ENCODE measurements at places on chromosomes 4 and X.

GRCh38 chr4:101018836-101019235 is 328.5 kb downstream of the PPP3CA start:
- DNase-seq = no peak

DNA sequence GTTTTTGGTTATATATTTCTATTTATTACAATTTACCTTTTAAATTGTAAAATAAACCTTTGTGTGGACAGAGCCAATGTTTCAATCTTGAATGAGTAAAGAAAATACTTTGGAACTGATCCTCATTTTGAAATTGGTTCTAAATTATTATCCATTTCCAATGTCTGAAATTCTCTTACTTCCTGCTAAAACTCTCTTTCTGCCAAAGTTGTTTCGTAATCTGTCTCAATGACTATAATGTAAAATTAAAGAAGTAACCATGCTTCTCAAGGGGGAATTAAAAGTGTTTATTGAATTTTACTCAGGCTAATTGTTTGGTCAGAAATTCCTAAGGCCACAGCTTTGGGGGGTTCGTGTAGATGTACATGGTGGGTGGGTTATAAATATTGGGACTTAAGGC is 34.8 kb downstream of the YIPF6 start:
- DNase-seq = no peak

DNA sequence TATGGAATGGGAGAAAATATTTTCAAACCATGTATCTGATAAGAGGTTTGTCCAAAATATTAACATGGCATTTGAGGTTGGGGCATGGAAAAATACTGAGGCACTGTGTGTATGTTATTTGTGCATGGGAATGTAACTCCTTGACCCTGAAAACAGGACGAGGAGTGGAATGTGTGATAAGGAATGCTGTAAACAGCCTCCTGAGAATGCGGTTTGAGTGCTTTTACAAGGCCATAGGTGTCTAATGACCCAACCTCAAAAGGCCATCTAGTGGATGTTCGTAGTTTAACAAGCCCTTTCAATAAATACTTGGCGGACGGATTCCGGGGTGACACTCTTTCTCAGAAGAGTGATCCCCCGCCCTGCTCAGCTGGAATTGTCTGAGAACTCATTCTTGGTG is 162.9 kb upstream of the USP9X start:
- DNase-seq = no peak

- DNase-seq = no peak
These were observed 213.4 kb upstream of the LNX1 start for GRCh38 chr4:53804719-53805118.

- no peak for DNase-seq
These were observed 4.3 kb downstream of the TSPYL2 start for GRCh38 chrX:53086464-53086863.

- DNase-seq = no peak
These were observed 169.2 kb downstream of the AFAP1 start for GRCh38 chr4:7770224-7771050.

DNA sequence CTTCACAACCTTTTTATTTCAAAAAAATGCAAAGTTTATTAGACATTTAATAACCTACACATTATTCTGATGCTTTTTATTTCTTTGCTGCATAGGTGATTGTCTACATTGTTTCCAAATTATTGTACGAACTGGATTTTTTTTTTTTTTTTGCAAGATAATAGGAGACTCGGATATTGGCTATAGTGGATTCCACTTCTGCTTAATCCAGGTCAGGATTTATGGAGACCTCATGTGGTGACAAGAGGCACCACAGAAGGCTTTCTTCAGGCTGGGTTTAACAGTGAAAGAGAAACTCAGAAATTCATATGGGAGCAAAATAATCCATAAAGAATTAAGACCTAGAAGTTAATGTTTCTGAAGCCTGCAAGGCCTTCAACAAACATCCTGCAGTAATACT is 2.4 kb upstream of the SLIT2 start:
- DNase-seq = no peak
